ENCODE measurements at places on chromosomes 12 and 14. TPM values are rescaled to one million over a fixed set of nuclear protein-coding genes. Genes with fewer than 3 reads are reported as not detected.

Gene FAM222A
- 2.5 TPM for total RNA-seq

Gene SLC8A3
- total RNA-seq, result 48.7 TPM

Gene LHX5
- total RNA-seq, result not detected

Gene ARF3
- 67.5 TPM for total RNA-seq

Gene COX8C
- total RNA-seq, result not detected

Gene ANKRD33
- total RNA-seq, result not detected

Gene GLIPR1L1
- not detected for total RNA-seq

Gene SPIC
- 0.16 TPM for total RNA-seq

Gene RND1
- total RNA-seq, result 22.9 TPM

Gene CLEC1B
- total RNA-seq, result not detected

Gene KRT72
- total RNA-seq, result not detected

Gene RAB21
- 17.6 TPM for total RNA-seq

Gene RERGL
- total RNA-seq, result 1.7 TPM

Gene MIP
- 0.62 TPM for total RNA-seq

Gene TSPAN9
- total RNA-seq, result 8.4 TPM

Gene NUDT4
- total RNA-seq, result 151 TPM

Gene SLC6A15
- total RNA-seq, result 119 TPM

Gene NELL2
- total RNA-seq, result 1,331 TPM

Gene BATF
- total RNA-seq, result 0.47 TPM

Gene MSRB3
- 3.9 TPM for total RNA-seq

Gene TSHR
- under 0.01 TPM for total RNA-seq

Gene CHGA
- total RNA-seq, result 37.9 TPM

Gene OR11G2
- total RNA-seq, result not detected

Gene MORN3
- 2.8 TPM for total RNA-seq

Gene SLC25A21
- total RNA-seq, result 0.78 TPM

Gene PTGER2
- total RNA-seq, result not detected

Gene POTEG
- not detected for total RNA-seq

Gene PIWIL1
- not detected for total RNA-seq

Gene OR2AP1
- total RNA-seq, result not detected

Gene TBX3
- total RNA-seq, result 1.2 TPM

Gene LRRC10
- not detected for total RNA-seq

Gene TIGAR
- 4.7 TPM for total RNA-seq

Gene RIPK3
- 0.47 TPM for total RNA-seq
